Progenitor cell of endocrine pancreas (in vitro differentiated cells): ENCODE measurements at places on chromosomes 6 and 20. TPM values are rescaled to one million over a fixed set of nuclear protein-coding genes. Genes with fewer than 3 reads are reported as not detected.

DNA sequence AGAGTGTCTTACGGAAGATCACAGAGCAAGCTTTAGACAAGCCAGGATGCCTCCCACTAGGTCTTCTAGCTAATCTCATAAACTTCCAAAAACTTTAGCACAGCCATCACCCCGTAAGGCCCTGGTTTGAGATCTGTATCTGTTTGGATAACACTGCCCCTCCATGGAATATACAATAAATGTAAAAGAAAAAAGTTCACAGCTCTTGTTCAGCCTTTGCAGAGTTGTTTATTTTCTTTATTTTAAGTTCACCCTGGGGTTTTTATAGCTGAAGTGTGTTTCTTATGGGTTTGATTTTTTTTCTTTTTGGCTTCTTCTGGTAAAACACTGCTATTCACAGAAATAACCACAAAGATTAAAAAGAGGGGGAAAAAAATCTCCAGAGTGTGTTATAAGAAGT is 125.6 kb downstream of the EYA2 start:
- H3K36me3 ChIP-seq = no peaks in the 10 kb centered on the region
- H3K4me3 ChIP-seq = no peak overlapping the region
- H3K27me3 ChIP-seq = peaks cover 13% of the 10 kb centered on the region
- H3K27ac ChIP-seq = no peak overlapping the region
- DNase-seq = no peak

DNA sequence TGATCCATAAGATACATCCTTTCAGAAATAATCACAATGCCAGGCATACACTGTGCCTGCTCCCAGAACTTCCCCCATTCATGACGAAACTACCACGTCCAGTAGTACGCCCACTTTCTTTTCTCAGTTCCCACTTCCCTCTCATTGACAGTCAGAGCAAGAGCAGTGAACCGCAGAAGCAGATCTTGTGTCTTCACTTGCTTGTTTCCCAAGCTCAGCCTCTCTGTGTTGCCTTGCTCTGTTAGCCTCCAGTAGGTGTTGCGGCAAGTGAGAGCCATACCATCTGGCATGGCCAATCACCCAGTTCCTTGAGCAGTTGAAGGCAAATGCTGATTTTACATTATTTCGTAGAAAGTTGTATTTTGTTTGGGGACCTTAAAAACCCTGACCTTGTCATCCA is 11.7 kb downstream of the UST start:
- peaks cover 2% of the 10 kb centered on the region for H3K36me3 ChIP-seq
- DNase-seq = no peak
- peaks cover 11% of the 10 kb centered on the region for H3K4me1 ChIP-seq
- no peak overlapping the region for H3K4me3 ChIP-seq

DNA sequence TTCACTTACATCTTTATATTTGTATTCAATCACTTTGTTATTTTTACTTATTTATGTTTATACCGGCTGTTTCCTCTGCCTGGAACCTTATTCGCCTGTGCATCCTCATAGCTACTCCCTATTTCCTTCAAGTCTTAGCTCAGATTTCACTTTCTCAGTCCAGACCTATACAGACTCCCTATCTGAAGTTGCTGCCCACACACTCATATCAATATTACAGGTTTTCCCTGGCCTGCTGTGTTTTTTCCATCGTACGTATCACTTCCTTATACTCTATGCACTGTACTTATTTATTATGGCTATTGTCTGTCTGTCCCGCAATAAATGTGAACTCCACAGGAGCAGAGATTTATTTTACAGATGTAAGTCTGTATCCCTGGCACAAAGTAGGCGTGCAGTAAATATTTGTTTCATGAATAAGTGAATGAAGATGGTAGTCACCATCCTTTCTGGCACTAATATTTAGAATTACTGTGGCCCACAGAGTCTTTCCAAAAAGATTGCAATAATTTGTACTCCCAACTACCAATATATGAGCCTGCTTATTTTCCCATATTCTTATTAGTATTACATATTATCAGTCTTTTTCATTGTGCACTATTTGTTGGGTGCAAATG is 64.9 kb downstream of the TNFAIP3 start:
- H3K4me1 ChIP-seq = no peaks in the 10 kb centered on the region
- no peak for DNase-seq
- H3K36me3 ChIP-seq = no peaks in the 10 kb centered on the region
- no peaks in the 10 kb centered on the region for H3K27me3 ChIP-seq
- no peak overlapping the region for H3K27ac ChIP-seq

GRCh38 chr6:25875563-25875905 is 1.5 kb upstream of the SLC17A3 start:
- no peaks in the 10 kb centered on the region for H3K36me3 ChIP-seq
- H3K4me1 ChIP-seq = no peaks in the 10 kb centered on the region
- no peak overlapping the region for H3K4me3 ChIP-seq
- DNase-seq = no peak

BPIFA1 gene
- not detected in 2 replicates for total RNA-seq

- H3K36me3 ChIP-seq = no peaks in the 10 kb centered on the region
- DNase-seq = no peak
- H3K4me1 ChIP-seq = peaks cover 18% of the 10 kb centered on the region
Observed at GRCh38 chr20:37598575-37599342, 71.1 kb upstream of the BLCAP start.

DNA sequence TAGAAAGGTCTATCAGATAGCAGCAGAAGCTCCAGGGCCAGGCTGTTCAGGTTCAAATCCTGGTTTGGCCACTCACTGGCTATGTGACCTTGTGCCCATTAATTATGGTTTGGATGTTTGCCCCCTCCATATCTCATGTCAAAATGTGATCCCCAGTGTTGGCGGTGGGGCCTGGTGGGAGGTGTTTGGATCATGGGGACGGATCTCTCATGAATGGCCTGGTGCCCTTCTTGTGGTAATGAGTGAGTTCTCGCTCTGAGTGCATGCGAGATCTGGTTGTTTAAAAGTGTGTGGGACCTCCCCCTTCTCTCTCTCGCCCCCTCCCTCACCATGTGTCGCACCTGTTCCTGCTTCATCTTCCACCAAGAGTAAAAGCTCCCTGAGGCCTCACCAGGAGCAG is 240.9 kb downstream of the LRFN2 start:
- peaks cover 4% of the 10 kb centered on the region for H3K4me1 ChIP-seq
- H3K27me3 ChIP-seq = peaks cover 10% of the 10 kb centered on the region
- DNase-seq = peak; percentile 4
